ENCODE measurements at places on chromosomes 1 and 21.

DNA sequence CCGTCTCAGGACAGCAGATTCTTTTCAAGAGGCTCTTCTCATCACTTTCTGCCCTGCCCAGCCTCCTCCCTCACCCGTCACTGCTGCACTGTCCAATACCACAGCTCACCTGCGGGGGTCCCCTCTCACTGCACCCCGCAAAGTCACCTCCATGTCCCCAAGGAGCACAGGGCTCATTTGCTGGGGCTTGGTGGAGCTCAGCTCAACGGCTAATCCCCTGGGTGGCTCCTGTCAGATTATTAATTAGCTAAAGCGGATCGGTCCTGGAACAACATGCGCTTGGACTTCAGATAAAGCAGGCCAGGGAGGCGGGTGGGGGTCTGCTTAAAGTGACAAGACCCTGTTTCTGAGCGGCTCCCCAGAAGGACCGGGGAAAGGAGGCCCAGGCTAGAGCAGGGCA, 43.1 kb downstream of the CASZ1 start:
- DNase-seq, result no peak

DNA sequence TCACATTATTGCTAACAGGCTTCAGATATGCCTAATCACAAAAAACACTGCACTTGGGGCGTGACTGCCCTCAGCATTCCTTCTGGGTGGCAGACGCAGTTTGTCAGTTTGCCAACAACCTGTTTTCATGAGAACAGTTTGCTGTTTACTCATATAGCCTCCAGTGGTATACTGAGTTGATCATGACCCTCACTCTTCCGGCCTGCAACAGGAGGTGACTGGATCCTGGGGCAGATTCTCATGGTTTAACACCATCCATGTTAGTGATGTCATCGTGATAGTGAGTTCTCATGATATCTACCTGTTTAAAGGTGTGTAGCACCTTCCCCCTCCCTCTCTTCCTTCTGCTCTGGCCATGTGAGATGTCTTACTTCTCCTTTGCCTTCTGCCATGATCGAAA, 555.2 kb downstream of the PLPP3 start:
- no peak for DNase-seq

GRCh38 chr1:69320757-69321211, 246.9 kb upstream of the LRRC7 start:
- DNase-seq, result no peak

GRCh38 chr1:111015222-111015621, 51.5 kb upstream of the LRIF1 start:
- DNase-seq, result no peak

DNA sequence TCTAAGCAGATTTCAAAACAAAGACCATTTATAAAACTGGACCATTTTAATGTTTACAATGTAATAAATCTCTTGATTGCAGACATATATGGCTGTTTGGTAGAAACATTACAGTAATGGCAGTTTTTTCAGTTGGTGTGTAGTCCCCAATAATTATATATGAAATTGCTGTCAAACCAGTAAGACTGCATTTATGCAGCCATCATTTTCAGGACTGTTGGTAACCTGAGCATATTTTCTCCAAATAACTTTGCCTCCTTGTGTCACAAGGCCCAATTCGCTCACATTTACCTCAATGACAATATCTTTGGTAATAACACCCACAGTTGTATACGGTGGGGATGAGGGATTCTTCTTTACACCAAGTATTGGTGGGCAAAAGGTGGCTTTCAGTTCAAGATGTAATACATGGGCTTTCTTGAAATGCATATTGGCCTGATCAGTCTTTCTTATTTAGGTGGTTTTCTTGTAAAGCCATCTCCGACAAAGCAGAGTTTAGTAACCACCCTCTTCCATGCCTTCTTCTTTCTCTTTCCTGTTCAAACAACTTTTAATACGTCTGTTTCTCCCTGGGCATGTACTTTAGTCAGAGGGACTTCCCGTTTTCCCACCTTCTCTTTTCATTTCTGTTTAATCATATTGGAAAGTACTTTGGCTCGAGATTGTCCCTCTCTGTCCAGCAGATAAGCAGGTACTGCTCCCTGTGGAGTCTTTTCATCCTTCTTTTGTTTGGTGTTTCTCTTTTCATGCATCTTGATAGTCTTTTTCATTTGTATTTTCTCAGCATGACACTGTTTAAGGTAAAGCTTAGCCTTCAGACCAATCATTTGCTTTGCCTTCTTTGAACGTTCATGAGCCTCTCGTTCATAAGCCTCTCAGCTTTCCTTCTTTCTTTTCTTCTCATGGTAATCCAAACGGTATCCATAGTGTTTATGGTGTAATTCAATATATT, 30.4 kb downstream of the ATP2B4 start:
- no peak for DNase-seq

DNA sequence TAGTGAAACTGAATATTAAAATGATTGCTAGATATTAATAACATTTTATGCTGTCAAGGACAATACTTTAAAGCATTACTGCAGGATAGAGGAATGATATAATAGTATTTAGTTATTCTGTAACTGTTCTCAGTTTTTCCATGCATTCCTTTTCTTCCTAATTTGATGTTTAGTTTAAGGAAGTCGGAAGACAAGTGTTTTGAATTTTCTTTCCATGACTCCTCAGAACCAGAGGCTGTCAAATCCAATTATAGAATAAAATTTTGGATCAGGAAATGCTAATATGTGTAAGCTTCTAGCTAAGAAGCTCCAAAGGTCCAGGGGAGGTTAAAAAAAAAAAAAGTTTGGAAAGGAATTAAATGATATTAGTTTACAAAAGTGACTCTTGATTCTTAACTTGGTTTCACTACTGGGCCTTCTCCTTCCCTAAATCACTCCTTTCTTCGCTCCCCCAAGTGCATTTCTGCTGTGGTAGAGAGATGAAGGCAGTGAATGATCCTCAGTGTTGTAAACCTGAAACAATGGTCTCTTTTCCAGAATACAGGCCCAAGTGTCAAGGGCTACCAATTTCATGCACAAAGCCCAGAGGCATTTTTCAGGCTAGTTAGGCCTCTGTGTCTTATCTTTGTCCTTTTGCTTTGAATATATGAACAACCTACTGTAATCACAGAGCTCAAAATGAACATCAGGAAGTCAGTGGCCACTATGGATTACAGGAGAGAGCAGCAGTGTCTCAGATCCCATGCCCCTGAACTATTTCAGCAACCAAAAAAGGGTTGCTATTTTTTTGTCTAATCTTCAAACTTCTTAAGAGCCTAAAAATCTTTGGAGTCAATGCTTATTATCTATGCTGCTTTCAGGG, 6.2 kb downstream of the ADSS2 start:
- DNase-seq, result no peak

DNA sequence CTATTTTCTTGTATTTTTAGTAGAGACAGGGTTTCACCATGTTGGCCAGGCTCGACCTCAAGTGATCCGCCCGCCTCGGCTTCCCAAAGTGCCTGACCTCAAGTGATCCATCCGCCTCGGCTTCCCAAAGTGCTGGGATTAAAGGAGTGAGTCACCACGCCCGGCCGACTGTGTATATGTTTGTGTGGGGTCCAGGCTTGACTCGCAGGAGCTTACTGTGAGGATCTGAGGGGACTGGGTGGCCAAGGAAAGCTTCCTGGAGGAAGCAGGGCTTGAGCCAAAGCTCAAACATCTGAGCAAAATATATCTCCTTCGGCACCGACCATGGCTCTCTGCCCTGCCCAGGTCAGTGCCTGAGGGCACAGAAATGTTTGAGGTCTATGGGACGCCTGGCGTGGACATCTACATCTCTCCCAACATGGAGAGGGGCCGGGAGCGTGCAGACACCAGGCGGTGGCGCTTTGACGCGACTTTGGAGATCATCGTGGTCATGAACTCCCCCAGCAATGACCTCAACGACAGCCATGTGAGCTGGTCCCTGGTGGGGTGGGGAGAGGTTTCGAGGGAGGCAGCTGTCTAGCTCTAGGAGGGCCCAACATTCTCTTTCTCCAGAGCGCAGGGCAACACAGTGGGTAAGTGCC, 10.5 kb downstream of the PADI3 start:
- no peak for DNase-seq

DNA sequence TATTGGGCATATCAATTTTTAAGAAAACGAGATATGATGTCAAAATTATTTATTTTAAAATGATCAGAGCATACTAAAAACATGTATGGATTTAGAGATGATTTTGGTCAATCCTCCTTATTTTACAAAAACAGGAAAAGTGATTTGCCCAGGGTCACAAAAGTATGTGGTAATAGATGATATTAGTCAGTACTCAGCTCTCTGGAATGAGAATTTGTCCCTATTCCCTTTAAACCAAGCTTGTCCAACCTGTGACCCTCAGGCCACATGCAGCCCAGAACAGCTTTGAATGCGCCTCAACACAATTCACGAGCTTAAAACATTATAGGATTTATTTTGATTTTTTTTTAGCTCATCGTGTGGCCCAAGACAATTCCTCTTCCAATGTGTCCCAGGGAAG, 104.7 kb downstream of the AKT3 start:
- DNase-seq, result no peak

GRCh38 chr1:150887018-150887417, at the start of gene CTXND2:
Gene CTXND2, plus strand, starts transcription at chr1:150887136. Its CDS starts 25,179 bp downstream, at chr1:150912315.
- no peak for DNase-seq

GRCh38 chr1:227321035-227321434, 2.7 kb upstream of the CDC42BPA start:
- DNase-seq, result no peak

DNA sequence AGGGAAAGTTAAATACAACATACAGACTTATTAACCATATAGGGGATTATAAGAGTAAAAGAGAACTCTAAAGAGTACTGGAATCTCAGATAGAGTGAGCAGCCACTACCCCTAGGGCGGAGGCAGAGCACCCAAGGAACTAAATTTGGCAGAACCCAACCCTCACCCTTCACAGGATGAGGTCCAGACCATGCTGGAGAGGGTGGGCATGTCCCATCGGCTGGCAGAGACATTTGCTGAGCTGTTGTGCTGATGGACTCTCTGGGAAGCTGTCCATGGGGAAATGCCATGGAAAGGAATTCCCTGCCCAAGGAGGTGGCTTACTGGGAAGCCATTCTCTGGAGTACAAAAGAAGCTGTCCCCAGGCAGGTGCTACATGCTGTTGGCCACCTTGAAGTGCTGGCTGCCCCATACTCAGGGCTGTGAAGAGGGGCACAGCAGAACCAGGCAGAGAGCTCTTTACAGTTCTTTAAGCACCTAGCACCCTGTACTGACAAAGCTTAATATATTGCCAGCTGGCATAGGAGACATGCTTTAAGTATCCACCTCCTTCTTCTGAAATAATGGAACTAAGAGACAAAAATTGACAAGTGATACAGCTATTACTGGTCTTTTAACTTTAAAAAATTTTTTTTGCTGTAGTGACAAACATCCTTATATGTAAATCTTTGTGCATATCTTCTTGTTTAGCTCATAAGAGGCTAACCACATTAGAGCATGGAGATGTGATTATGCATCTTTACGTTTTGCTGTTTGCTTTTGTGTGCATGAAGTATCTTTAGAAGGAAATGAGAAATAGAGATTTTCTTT, 29.6 kb downstream of the TSNAX start:
- DNase-seq, result no peak

GRCh38 chr1:41566274-41566885, 81.9 kb upstream of the EDN2 start:
- DNase-seq, result no peak

GRCh38 chr1:64010316-64010715, 193.1 kb upstream of the UBE2U start:
- DNase-seq, result no peak

DNA sequence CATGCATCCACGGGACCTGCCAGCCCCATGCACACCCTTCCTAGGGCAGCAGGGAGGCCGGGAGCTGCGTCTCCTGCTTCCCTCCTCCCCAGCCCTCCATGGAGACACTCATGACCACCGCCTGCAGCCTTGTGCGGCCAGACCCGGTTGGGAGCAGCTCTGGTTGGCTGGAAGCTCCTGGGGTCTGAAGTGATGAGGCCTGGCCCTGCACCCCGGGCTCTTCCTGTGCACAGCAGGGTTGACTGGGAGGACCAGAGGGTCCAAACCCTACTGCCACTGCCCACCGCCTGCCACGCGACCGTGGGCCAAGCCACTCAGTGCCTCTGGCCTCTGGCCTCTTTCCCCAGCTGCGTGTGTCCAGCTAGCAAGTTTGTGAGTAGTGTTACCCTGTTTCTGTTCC, 111.1 kb upstream of the COL6A1 start:
- DNase-seq, result no peak

- no peak for DNase-seq
These were observed 13.7 kb downstream of the TLR5 start for GRCh38 chr1:223129229-223129901.

GRCh38 chr1:207858806-207859205, 52.1 kb downstream of the CD34 start:
- no peak for DNase-seq

GRCh38 chr1:153919876-153920852, 2.6 kb downstream of the GATAD2B start:
- DNase-seq, result peak; percentile 11

DNA sequence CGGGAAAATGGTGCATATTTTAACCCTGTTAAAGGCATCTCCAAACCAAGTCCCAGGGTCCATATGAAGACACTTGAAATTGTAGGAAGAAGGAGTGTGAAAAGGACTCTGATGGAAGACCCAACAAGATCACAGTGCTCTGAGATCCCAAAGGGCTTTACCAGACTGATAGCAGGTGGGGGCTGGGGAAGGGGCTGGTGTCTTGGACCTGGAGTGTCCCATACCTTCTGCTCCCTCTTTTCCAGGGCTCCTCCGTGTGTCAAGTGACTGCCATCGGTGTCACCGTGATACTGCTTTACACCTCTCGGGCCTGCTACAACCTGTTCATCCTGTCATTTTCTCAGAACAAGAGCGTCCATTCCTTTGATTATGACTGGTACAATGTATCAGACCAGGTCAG, 37.3 kb downstream of the GPR137B start:
- no peak for DNase-seq

- no peak for DNase-seq
These were observed 370.6 kb upstream of the NCAM2 start for GRCh38 chr21:20627594-20627993.

GRCh38 chr1:241579434-241579833, 47.3 kb downstream of the KMO start:
- DNase-seq, result no peak

- no peak for DNase-seq
These were observed 23.6 kb upstream of the DNM3 start for GRCh38 chr1:171817511-171818265.

- DNase-seq, result no peak
These were observed 40.4 kb upstream of the GOLT1A start for GRCh38 chr1:204254031-204254661.
